Left renal cortex interstitium (tissue), 4 donors: ENCODE measurements at places on chromosomes 12 and 14. TPM values are rescaled to one million over a fixed set of nuclear protein-coding genes. Genes with fewer than 3 reads are reported as not detected.

- no peak for DNase-seq
Measured at GRCh38 chr12:69107541-69107940, 131.8 kb upstream of the CPSF6 start.

DNA sequence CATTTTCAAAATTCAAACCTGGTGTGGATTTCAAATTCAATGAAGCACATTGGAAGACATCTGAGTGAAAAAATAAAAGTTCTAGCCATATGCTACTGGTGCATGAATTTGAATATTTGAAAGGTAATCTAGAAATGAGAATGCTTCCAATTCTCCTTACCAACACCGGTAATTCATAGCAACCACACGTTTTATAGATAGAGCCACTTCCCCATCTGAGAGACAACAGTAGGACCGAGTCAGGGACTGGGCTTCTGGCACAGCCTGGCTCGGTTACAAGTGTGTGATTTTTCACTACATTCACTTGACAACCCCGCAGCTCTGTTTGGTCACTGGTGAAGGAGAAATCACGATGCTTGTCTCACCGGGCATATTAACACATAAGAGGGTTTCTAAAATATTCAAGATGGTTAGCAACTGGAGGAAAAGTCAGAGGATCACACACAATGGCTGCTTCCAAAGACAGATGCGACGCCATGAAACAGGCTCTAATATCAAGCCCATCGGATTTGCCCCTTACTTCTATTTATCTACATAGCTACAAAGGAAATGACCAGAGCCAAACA is 86.5 kb upstream of the FOXN3 start:
- no peak for DNase-seq

- DNase-seq: peak; percentile 37
Measured at GRCh38 chr14:49303946-49304516, 282.1 kb downstream of the RPS29 start.

- no peak for DNase-seq
Measured at GRCh38 chr14:55580470-55581341, 699 bp downstream of the KTN1 start.

Gene TMEM117
- polyA plus RNA-seq: 16.4 TPM

DNA sequence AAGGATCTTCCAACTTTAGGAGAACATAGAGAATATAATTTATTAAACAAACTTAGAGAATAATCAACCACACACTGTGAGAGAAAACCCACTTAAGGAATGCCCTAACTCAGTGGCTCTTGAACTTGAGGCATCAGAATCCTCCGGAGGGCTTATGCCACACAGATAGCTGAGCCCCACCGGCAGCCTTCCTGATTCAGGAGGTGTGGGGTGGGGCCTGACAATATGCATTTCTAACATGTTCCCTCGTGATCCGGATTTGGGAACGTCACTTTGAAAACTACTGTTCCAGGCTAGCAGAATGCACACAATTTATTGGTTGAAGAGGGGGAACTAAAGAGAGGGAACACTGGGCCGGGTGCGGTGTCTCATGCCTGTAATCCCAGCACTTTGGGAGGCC is 2.0 kb upstream of the SOAT2 start:
- DNase-seq: no peak

DNA sequence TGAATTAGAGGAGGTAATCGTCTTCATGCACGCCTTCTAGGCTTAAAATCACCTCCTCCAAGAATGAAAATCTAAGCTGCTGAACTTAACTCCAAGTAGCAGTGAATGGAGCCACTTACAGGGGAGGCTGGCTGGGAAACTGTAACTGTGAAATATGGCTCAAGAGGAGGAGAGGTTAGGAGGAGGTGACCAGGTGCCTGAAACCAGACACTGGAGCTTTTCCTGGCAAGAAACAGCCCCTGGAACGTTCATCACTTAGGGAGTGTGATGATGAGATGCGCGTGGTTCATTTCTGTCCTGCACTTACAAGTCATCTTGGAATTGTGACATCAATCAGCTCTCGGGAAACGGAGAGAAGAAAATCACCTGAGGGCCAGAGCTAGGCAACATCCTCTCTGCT is 62.3 kb upstream of the TMEM132C start:
- DNase-seq: peak; percentile 52
